Cardiac muscle cell (in vitro differentiated cells and primary cell): ENCODE measurements at places on chromosomes 3 and 15. TPM values are rescaled to one million over a fixed set of nuclear protein-coding genes. Genes with fewer than 3 reads are reported as not detected.

The ESYT3 gene
- 1.8 and 7.0 TPM in 2 replicates for polyA plus RNA-seq

GRCh38 chr15:96372554-96372953 is 42.1 kb downstream of the NR2F2 start:
- no peak for DNase-seq

DNA sequence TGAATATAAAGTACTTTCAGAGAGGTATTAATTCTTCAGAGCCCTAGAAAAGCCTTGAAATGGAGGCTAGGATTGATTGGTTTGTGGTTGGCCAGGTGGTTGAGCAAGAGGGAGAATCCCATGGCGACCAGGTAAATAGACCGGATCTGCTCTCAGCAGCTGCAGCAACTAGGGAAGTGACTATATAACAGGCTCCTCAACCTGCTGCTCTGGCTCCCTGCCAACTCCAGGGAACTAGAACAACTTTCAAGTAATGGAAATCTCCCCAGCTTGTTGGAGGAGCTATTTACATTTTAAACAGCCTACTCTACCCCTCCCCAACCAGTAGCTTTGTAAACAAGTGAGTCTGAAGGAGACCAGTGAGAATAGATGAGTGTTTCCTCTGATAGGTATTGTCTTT is 121.8 kb upstream of the CADM2 start:
- peak; percentile 58 for DNase-seq

- peak; percentile 74 for DNase-seq
Measured at GRCh38 chr15:69225355-69226022, 65.1 kb downstream of the GLCE start.

DNA sequence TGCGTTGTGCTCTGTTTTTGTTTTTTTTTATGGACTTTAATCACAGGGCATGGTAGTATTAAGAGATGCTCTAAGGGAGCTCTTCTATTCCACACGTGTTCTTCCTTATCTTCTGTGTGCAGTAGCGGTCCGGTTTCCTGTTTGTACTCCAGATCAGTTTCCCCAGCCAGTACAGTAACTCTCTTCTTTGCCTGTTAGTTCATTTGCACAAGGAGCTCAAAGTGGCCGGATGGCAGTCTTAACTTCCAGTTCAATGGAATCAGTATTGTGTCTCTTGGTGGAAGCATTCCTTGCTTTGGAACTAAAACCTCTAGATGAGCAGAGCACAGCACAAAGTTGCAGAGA is 122.0 kb downstream of the KLF13 start:
- peak; percentile 40 for DNase-seq

DNA sequence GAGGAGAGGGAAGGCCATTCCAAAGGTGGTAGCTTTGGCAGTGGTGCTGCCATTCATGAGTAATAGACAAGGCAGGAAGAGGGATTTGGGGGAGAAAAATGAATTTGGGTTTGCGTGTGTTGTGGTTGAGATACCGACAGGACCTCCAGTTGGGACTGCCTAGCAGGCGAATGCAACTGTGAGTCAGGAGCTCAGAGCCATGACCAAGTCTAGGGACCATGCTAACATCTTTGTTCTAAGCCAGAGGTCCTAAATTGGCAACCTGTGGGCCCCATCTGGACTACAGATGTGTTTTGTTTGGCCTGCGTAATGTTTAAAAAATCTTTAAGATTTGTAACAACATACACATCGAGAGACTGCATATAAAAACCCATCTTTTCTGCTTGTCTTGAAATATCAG is 61.6 kb downstream of the SAMMSON start:
- DNase-seq = no peak
